RPMI8226 (cell line): ENCODE measurements at places on chromosomes 7 and 10.

- DNase-seq, result no peak
Measured at GRCh38 chr7:106611911-106612310, 49.0 kb downstream of the CCDC71L start.

DNA sequence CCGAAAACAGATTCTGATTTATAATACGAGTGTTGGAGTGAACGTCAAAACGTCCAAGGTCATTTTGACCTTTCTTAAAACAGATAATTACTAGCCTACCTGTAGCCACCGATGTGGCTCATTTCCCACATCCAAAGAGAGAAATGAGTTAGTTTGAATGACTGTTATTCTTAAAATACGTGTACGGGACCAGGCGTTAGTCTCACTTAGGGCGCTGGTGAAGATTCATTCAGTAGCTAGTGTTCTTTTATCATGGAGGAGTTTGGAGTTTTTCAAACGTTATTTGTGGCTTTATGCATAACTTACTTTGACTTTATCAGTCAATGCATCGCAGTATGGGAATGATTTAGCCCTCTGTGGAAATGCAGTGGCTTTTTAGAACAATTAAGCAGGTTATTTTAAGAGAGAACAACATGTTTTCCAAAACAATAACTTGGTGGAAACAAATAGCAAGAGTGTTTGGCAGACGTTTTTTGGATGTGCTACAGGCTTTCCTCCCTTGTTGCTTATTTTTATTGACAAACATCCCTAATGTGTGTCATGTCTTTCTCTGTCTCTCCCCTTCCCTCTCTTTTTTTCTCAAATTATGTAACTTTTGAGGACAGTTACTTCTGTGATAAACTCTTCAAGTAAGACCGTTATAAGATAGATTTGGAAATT is 1.6 kb downstream of the BICC1 start:
- no peak for DNase-seq

GRCh38 chr7:27155816-27156507 is 513 bp downstream of the HOXA7 start:
- no peak for DNase-seq

- no peak for DNase-seq
Measured at GRCh38 chr7:81002421-81002820, 83.6 kb upstream of the SEMA3C start.

GRCh38 chr10:73731588-73732375 is 12.4 kb upstream of the SEC24C start:
- no peak for DNase-seq

- DNase-seq, result peak; percentile 13
Measured at GRCh38 chr7:38102507-38102906, 75.5 kb upstream of the STARD3NL start.

DNA sequence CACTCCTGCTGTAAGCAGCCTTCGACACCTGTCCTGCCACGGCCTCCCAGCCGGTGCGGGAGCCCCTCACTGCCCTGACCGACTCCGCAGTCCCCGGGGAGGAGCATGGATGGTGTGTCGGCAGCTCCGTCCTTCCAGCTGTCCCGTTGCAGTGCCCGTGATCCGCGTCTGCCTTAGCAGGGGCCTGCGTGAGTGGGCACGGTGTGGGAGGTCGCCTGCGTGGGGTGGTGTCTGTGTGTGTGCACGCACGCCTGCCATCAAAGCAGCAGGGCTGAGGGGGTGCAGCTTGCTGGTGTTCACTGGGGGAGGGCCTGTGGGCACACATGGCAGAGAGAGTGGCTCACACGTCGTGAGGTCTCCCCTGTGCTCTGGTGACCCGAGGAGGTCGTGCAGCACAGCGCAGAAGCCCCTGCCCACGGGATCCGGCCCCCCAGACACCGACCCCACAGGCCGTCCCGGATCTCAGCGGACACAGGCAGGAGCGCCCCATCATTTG is 10.3 kb downstream of the MAFK start:
- DNase-seq, result no peak

DNA sequence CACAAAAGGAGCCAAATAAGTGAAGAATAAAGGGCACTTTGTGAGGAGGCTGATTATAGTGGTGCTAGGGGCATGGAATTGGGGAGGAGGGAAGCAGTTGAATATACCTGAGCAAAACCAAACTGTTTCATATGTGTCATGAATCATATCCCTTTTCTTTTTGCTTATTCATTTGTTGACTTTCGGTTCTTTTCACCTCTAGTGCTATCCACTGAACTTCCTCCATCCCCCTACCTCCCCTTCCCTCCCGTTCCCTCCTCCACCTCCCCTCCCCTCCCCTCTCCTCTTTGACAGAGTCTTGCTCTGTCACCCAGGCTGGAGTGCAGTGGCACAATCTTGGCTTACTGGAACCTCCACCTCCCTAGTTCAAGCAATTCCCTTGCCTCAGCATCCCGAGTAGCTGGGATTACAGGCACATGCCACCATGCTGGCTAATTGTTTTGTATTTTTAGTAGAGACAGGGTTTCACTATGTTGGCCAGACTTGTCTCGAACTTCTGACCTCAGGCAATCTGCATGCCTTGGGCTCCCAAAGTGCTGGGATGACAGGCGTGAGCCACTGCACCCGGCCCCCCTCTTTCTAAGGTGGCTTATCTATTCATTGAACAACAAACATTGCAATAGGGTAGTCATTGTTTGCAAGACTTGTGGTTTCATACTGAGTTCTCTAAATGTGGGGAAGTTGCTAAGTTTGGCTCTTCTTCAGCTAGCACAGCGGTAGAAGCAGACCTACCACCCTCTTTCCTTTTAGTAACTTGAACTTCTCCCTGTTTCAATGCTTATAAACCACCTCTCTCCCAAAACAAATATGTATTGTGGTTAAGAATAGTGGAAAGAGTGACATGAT is 150.4 kb upstream of the PRPS1L1 start:
- peak; percentile 65 for DNase-seq

DNA sequence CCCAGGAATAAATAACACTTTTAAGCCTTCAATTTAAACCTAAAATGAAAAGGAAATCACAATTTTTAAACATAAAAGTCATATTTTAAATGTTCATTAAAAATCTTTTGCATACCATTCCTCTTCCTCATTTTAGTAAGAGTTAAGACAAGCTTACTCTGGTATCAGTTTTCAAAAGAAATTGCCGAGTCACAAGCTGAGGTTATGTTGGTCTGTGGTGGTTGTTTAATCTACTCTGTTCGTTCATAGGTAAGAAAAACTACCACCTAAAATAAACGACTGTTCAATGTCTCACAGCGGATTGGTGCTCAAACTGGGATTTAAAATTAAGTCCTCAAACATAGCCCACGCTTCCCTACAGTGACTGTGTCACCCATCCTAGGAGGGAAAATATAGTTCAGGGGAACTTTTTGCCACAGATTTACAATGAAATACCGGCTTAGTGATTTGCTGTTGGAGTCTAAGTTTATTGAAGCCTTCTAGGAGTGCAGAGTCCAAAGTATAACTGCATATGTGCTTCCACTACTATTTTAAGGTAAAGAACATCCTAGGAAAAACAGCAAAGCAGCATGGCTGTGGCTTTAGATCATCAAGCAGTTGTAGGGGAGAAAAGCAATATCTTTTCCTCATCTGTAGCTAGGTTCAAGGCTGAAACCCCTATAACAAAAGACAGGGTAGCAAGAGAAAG is 61.1 kb downstream of the GNAT3 start:
- no peak for DNase-seq

GRCh38 chr7:8068892-8069686 is 100.5 kb downstream of the GLCCI1 start:
- DNase-seq, result no peak

- DNase-seq, result peak; percentile 82
Measured at GRCh38 chr10:102229810-102230263, 3.7 kb downstream of the ELOVL3 start.

DNA sequence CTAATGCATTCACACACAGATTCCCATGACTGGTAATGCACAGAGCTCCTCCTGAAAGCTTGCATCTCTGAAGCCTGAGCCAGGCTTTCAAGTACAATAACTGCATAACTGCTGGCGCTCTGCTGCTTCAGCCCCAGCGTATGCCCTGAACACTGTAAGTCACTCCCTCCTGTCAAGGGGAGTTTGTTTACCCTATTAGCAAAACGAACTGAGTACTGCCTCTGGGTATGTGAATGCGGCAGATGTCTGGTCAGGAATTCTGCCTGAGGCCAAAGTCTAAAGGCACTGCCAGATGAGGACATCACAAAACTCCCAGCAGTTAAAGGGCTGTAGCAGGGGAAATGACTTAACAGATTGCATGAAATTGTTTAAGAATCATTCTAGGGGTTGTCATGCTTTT is 97.7 kb downstream of the NRCAM start:
- DNase-seq, result no peak

- no peak for DNase-seq
Measured at GRCh38 chr7:18995270-18995671, 122.2 kb downstream of the TWIST1 start.
